Activated CD8-positive, alpha-beta T cell treated with anti-CD3 and anti-CD28 coated beads for 36 hours (primary cell): ENCODE measurements at places on chromosomes 12 and 14. TPM values are rescaled to one million over a fixed set of nuclear protein-coding genes. Genes with fewer than 3 reads are reported as not detected.
A peak's percentile ranks its signal among the peaks of the same experiment; 100 is the strongest.

- DNase-seq = no peak
Observed at GRCh38 chr14:52266782-52267181, 716 bp upstream of the PTGDR start.

GRCh38 chr12:58079806-58080205 lies 138.4 kb downstream of the ATP23 start:
- no peak for DNase-seq

Gene KCNH3
- total RNA-seq = 8.0 TPM

DNA sequence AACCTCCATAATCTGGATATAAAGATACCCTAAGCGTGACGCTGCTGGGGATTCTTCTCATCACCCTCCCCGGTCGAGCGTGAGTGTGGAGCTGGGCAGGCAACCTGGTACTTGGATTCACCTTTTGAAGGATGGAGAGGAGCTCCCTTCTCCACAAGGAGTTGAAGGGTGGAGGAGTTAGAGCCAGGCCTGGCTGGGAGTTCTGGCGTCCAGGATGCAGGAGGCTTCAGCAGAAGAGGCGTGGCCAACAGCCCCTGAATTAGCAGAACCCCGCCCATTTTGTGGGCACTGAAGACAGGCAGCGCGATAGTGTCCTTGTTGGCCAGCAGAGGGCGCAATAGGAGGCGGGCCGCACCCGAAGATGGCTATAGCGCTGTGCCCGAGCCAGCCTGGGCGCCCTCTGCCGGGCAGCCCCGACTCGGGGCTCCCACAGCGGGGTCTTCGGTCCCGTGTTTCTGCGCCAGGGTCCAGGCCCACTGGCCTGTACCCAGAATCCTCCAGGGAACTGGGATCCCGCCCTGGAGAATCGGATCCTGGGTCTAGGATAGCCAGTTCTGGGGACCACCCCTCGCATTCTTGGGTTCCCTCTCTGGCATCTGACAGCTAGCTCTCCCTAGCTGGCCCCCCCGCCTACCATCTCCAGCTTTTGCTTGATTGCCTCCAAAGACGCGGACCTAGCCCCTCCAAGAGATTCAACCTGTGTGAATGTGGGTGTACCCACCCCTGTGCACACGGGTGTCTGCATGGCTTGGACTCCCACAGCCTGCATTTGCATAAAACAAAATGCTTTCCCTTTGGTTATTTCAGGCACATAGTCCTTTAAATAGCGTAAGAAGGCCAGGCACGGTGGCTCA lies 26.0 kb upstream of the SMUG1 start:
- DNase-seq = peak; percentile 95

Gene CNTN1
- total RNA-seq = not detected

- DNase-seq = peak; percentile 37
Observed at GRCh38 chr14:97641827-97642226, 844.6 kb downstream of the VRK1 start.

Gene SLC48A1
- 8.8 TPM for total RNA-seq

DNA sequence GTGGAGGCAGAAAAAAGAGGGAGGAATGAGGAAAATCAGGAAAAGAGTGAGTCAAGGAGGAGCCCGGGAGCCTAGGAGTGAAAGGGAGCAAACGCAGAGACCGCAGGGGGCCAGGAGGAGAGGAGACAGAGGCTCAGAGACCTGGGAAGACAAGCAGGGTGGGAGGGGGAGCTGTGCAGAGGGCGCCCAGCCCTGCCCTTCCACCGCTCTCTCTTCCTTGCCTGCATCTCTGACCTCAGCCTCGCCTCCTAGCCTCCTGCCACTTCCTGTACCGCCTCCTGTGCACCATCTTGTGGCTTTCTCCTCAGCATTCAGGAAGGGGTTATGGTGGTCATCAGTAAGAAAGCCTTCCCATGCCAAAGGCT lies 1.3 kb downstream of the CLSTN3 start:
- peak; percentile 62 for DNase-seq

- no peak for DNase-seq
Observed at GRCh38 chr12:4649358-4649661, 396 bp downstream of the NDUFA9 start.

- DNase-seq = no peak
Observed at GRCh38 chr12:3977621-3978020, 104.4 kb upstream of the PARP11 start.

GRCh38 chr12:105892362-105892910 lies 246.3 kb downstream of the NUAK1 start:
- no peak for DNase-seq

Gene MCRS1
- total RNA-seq = 61.1 TPM

DNA sequence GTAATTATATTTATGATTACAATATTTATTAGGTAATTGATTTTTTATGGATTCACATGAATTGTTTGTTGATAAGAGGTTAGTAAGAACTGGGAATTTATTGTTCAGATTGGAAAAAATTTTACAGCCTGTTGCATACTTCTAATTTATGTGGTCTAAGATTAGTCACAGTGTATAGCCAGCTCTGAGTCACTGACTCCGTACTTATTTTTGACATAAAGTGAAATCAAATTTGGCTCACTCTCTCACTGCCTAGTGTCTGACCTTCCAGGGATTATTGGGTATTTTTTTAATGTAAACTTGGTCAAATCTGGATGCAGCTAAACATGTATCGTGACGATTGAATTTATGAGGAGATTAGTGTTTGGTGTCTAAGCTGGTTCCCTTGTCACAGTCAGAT lies 109.3 kb downstream of the PTPRQ start:
- DNase-seq = no peak

Gene PRPH
- total RNA-seq = not detected

GRCh38 chr14:64673748-64674147 lies 30.5 kb upstream of the PLEKHG3 start:
- peak; percentile 40 for DNase-seq

Gene PRH2
- total RNA-seq = not detected

Gene NPFF
- not detected for total RNA-seq

DNA sequence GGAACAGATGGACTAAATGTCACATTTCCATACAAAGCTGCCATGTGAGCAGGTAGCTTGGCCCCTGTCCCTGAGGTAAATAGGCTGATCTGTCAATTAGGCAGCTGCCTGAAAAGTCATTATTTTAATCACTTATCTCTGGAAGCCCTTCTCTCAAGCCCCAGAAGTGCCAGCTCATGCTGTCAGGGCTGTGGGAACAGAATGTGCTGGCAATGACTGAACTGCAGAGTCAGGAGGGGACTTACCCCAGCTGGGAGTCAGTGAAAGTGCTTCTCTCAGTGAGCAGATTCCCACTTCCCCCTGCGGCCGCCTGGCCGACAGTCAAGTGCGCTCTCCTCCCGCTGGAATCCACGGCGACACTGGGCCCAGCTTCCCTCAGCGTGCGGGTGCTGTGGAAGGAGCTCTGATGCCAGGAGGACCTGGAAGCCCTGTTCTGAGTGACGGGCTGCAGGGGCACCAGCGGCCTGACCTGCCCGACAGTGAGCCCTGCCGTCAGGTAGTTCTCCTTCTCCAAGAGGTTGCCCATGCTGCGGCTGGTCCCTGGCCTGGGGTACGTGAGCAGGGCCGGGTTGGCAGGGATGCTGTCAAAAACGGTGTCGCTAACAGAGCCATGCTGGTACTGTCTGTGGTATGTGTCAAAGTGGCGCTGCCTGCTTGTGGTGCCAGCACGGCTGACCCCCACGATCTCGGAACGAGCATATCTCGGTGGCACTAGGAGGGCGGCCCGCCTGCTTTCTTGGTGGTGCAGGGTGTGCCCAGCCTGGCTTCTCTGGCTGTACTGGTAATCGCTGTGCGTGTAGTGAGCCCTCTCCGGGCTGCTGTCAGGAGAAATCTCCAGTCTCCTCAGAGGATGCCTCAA lies 18.7 kb downstream of the PKP2 start:
- DNase-seq = no peak

Gene FAM181A
- not detected for total RNA-seq

DNA sequence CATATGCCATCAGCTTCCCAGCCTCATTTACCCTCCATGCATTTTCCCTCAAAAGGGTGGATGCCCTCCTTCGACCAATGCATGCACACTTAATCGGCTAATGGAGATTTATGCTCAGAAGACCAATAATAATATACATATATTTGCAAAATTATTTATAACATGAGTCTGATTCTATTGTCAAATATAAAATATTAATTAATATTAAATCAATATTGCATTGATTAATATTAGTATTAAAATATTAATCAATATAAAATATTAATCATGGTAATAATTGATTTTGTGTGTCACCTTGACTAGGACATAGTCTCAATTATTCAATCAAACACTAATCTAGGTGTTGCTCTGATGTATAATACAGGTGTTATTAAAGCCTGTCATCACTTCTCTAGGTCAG lies 1282.5 kb downstream of the TMEM121 start:
- DNase-seq = no peak

DNA sequence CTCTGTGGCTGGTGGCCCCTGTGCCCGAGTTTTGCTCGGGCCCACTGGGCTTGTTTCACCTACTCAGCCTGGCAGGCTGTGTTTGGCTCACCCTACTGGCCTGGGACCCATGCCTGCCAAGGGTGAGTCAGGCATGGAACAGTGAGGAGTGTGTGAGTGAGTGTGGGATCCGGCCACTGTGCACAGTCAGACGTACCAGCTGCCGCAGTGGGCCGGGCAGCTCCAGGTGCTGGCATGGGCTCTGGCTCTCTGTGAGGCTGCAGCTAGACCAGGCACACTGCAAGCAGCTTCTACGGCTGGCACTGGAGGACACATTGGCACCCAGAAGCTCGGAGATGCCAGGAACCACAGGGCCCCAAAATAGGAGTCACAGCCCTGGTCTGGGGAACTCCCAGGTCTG lies 40.6 kb downstream of the HSD17B6 start:
- no peak for DNase-seq

DNA sequence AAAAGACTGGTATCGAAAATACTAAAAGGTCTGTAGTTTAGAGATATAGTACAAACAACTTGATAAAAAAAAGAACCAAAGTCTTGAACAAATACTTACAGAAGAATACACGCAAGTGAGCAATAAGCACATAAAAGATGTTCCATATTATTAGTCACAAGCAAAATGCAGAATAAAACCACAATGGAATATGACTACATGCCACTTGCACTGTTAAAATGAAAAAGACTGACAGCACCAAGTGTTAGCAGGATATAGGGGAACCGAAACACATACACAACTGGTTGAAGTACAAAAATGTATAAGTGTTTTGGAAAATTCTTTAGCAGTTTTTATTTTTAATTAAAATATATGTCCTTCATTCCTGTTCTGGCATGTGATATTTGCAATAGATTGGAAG lies 3.6 kb downstream of the CLEC2A start:
- no peak for DNase-seq

DNA sequence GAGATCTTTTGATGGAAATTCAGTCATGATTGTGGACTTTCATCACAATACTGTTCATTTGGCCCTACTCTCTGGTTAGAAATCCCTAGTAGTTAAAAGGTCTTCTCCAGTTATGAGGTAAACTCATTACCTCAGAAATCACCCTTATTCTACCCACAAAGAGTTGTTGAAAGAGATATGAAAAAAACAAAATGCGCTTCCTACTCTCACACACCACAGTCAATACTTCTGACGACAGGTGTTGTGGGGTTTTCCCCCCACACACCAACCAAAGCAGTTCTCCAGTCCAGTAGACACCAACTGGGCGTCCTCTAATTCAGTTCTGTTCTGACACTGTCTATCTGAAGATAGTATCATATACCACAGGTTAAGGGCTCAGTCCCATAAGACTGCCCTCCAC lies 54.9 kb downstream of the TRMT5 start:
- DNase-seq = no peak

Gene DAO
- not detected for total RNA-seq

GRCh38 chr14:99578541-99579101 lies 25.4 kb downstream of the CCDC85C start:
- DNase-seq = no peak

Gene UNC79
- total RNA-seq = 0.05 TPM

- no peak for DNase-seq
Observed at GRCh38 chr12:121170611-121171260, 38.1 kb downstream of the P2RX7 start.

Gene PLEKHG7
- not detected for total RNA-seq

Gene TAS2R30
- 1.4 TPM for total RNA-seq

DNA sequence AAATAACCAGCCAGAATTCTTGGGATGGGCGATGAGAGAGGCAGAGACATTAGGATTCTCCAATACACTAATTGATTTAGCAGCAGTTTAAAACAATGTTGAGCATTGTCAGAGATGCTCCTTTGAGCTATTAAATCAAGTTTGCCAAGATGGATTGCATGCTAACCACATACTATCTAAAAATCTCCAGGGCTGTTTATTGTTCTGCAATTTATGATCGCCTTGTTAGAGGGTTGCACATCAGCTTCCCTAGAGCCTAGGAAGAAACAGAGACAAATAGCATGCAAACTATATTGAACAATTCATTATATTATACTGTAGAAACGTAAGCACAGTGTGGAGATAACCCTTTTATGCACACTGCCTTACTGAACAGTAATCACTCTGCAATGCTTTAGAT lies 599.9 kb downstream of the SOX5 start:
- DNase-seq = no peak

Gene NID2
- total RNA-seq = not detected

DNA sequence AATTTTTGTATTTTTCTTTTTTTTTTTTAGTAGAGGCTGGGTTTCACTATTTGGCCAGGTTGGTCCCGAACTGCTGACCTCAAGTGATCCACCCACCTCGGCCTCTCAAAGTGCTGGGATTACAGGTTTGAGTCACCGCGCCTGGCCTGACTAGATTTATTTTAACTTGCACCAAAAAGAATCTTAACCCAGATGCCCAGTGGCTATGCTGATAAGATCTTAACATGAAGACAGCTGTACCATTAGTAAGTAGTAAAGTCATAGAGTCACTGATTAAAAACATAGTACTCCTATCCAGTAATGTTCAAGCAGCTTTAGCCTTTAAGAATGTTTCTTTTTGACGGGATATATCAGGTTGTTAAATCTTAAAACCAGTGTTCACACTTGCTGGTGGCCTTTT lies 1061.8 kb upstream of the FLRT2 start:
- DNase-seq = no peak

DNA sequence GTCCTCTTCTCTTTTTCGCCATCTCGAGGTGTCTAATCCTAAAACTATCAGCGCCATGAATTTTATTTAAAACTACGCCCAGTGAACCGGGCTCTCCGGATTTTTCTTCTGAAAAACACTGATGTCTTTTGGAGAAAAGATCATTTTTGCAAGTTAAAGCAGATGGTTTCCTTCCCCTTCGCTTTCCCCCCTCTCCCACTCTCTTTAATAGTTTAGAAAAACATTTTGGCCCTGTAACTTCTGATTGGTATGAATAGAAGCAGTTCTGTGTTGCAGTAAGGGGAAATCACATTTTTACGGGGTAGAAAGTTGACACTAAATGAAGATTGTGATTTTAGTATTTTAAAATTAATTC lies 1.1 kb downstream of the RAP1B start:
- DNase-seq = no peak
